ENCODE measurements at places on chromosomes 12 and 14.

DNA sequence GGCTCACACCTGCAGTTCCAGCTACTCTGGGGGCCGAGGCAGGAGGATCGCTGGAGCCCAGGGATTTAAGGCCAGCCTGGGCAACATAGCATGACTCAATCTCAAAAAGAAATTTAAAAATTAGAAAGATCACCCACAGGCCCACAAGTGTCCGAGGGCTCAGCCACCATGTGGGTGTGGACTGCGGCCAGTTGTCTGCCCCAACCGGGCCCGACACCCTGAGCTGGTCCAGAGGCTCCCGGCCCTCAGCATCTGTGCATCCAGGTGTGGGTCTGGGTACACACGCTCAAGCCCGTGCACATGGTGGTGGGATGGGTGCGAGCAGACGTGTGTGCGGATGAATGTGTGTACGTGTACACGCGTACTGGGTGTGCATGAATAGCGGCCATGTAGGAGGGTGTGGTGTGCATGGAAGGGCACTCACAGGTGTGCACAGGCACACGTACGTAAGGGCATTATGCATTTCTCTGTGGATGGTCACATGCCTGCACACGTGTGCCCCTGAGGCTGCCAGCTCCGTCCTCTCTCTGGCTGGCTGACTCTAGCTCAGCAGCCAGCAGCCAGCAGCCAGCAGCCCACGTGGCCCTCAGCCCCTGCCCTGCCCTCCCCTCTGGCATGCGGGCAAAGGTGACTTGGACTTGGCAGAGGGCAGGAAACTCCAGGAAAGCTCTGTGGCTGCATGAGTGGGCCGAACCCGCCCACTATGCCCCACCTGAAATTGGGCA, 23.3 kb upstream of the NUDT14 start:
- no peak for DNase-seq

DNA sequence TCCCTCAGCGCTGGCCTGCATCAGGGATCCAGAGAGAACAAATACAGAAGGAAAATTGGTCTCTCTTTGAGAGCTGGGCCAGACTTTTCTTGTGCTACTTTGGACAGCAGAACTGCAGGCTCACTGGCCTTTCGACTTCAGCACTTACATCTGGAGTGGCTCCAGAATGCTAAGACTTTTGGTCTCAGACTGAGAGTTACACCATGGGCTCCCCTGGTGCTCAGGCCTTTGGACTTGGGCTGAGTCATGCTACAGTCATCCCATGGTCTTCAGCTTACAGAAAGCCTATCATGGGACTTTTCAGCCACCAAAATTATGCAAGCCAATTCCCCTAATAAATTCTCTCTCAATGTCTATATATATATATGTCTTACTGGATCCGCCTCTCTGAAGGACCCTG, 9.0 kb upstream of the CD163 start:
- DNase-seq, result no peak

DNA sequence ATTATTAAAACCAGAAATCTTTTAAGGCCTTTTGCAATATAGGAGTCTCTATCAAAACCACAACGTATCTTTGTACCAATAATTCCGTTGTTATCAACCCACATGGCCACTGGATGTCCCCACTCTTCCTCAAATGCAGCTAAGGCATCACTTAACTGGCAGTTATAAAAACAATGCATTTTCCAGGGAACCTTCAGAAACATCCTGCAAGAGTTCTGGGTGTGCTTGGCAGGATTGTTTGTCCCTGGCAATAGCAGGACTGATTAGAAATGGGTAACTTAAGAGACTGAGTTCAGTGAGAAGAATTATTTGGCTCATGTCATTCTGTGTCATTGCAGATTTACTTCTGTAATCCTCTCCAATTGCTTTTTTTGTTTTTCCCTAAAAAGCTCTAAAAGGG, 112.0 kb downstream of the SLC15A5 start:
- DNase-seq, result peak; percentile 16

GRCh38 chr12:15074351-15074750, 101.5 kb downstream of the PDE6H start:
- DNase-seq, result no peak

- DNase-seq, result no peak
These were observed 6.8 kb downstream of the HNRNPC start for GRCh38 chr14:21262410-21262809.

DNA sequence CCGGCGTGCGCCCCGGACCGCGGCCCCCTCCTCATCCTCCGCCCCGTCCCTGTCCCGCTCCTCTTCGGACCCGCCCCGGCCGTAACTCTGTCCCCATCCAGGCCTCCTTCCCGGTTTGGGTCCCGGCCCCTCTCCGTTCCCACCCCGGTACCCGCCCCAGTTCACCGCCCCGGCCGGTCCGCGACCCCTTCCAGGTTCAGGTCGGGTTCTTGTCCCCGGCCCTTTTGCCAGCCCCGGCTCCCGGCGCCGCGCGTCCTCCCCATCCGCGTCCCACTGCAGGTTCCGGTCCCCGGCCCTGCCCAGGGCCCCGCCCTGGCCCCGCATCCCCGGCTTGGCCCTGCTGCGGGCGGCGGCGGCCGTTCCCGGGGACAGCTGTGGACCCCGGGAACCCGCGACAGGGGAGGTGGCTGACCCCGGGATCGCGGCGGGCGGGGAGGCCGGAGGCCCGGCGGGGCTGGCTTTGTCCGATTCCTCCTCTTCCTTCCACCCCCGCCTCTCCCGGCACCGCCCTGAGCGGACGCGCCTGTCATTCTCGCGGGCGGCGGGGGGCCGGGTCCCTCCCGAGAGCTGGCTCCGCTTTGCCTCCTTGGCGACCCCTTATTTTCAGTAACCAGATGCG, 601 bp downstream of the KLC1 start:
- no peak for DNase-seq

DNA sequence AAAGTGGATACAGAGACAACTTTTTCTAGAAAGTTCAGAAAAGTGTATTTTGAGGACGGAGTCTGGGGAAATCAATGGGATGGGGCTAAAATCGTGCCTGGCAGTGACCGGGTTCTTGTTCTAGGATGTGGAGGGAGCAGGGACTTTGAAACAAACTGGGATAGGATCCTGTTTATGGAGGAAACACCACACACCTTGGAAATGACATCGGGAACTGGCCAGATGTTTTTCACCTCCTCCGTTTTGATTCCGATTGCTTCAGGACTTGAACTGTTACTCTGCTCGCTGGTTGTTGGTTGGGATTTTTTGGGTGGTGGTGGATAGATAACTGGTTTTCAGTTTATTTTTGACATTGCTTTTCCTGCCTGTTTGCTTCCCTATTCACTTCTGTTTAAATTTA, 506 bp downstream of the EMP1 start:
- DNase-seq, result no peak

DNA sequence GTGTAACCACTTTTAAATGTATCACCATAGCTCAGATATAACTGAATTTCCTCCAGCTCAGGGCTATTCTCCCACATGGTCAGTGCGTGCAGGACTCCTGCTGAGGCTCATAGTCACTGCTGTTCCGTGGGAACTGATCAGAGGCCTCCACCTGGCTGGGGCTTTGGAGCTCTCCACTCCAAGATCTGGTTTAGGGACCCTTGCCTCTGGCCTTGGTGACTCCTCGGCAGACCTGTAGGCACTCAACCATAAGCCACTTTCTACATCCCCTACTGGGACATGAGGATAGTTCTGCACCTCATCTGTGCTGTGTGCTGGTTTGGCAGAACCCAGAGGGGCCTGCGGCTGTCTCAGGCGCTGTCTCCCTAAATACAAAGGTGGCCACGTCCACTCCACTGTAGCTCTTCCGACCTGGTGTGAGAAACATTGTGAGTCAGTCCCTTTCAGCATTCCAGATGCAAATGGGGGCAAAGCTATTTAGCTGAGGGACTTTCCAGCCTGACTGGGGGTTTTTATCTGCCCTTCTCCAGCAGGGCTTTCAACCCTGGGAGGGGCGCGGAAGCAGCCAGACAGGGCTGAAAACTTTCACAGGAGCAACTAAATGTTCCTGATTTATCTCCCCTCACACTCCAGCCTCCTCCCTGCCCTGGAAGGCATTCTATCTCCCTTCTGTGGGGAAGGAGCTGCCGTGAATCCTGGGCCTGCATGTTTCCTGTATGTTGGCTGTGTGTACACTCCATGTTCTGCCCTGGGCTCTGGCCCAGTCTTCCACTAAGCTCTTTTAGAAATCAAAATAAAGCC, 218.3 kb upstream of the DAAM1 start:
- DNase-seq, result no peak

- no peak for DNase-seq
These were observed 184.4 kb upstream of the SLC38A2 start for GRCh38 chr12:46556819-46557524.

GRCh38 chr14:52678591-52678990, 16.8 kb downstream of the ERO1A start:
- DNase-seq, result no peak

DNA sequence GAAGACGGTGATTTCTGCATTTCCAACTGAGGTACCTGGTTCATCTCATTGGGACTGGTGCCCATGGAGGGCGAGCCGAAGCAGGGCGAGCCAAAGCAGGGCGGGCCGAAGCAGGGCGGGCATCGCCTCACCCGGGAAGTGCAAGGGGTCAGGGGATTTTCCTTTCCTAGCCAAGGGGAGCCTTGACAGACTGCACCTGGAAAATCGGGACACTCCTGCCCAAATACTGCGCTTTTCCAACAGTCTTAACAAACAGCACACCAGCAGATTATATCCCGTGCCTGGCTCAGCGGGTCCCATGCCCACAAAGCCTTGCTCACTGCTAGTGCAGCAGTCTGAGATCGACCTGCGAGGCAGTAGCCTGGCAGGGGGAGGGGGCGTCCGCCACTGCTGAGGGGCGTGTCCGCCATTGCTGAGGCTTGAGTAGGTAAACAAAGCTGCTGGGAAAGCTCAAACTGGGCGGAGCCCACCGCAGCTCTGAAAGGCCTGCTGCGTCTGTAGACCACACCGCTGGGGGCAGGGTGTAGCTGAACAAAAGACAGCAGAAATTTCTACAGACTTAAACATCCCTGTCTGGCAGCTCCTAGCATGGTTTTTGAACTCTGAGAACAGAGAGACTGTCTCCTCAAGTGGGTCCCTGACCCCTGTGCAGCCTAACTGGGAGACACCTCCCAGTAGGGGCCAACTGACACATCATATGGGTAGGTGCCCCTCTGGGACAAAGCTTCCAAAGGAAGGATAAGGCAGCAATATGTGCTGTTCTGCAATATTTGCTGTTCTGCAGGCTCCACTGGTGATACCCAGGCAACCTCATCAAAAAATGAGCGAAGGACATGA, 77.2 kb downstream of the BAZ1A start:
- no peak for DNase-seq

- no peak for DNase-seq
These were observed 14.7 kb downstream of the GPR68 start for GRCh38 chr14:91229743-91230200.

- DNase-seq, result no peak
These were observed 206.4 kb upstream of the GZMB start for GRCh38 chr14:24840204-24840893.

DNA sequence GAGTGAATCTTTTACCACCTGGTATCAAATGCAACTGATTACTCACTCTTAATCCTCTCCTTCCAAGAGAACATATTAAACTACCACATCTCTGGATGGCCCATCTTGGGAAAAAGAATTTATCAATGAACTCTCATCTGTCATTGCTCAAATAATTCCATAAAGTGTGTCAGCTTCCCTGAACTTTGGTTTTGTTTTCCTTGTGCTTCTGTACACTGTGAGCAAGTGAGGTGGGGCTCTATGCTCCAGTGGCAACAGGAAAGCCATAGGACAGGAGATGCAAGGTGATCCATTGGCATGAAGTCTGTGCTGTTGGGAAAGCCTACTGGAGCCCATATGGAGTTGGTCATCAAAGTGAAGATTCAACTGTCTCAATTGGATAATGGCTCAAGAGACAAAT, 17.4 kb downstream of the OTOGL start:
- DNase-seq, result no peak

- no peak for DNase-seq
These were observed 10.8 kb downstream of the JDP2 start for GRCh38 chr14:75438486-75439080.

GRCh38 chr14:34707722-34708121, 6.7 kb downstream of the CFL2 start:
- DNase-seq, result no peak

- DNase-seq, result no peak
These were observed 78.7 kb downstream of the ALX1 start for GRCh38 chr12:85358715-85359114.

GRCh38 chr12:22048351-22049041, 2.5 kb downstream of the CMAS start:
- no peak for DNase-seq

DNA sequence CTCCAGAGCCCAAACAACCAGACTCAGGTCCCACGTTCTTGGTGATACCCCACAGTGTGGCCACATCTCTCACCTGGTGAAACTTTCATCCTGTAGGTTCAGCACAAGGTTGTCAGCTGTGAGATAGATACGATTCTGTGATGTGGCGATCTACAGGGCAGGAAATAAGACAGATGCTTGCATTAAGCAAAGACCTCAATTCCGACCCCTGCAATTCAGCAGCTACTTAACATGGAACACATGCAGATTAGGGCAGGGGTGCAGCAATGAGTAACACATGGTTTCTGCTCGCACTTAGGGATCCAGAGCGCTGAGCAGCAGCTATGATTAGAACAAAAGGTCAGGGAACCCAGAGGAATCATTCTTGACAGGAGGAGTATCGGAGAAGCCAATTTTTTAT, 4.1 kb downstream of the PHB2 start:
- no peak for DNase-seq

GRCh38 chr14:103832046-103832445, 15.3 kb downstream of the PPP1R13B start:
- no peak for DNase-seq

DNA sequence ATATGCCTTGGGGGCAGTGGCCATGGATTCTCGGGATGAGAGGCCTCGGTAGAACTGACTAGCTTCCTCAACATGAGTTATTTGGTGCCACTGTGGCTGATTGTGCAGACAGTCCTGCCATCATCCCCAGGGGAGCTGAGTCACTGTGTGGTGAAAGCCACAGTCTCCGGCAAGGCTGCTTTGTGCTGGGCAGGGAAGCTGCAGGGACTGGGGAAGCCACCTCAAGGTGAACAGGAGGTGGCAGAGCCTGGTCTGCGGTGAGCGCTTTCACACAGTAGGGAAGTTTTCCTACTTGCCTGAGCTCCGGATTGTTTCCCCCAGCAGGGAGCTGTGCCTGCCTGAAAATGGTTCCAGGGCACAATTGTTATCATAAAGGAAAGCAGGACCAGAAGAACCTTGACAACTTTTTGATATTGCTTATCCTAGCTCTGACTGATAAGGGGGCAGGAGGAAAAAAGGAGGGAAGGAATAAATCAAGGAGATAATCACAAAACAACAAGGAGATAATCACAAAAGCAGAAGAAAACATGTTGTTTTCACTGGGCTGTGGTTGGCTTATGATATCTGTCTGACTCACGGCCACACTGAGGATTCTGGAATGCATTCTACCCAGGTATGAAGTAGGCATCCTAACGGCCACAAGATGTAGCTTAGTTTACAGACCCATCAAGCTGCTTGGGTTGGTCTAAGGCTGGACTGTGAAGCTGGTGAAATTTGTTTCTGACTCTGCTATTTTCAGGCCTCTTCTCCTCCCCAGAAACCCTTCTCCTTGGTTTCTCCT, 32.2 kb upstream of the GNG2 start:
- DNase-seq, result no peak

GRCh38 chr14:90659156-90659555, 157.1 kb downstream of the TTC7B start:
- DNase-seq, result no peak

GRCh38 chr12:269191-269590, 6.6 kb upstream of the SLC6A13 start:
- DNase-seq, result no peak

GRCh38 chr14:77122526-77123125, 19.0 kb downstream of the ZDHHC22 start:
- DNase-seq, result peak; percentile 61

- no peak for DNase-seq
These were observed 6.8 kb upstream of the LEMD3 start for GRCh38 chr12:65162609-65163008.

GRCh38 chr12:112969547-112970306, 8.6 kb upstream of the OAS2 start:
- DNase-seq, result no peak

Data from NCI-H2171 (cell line).